ENCODE measurements at places on chromosomes 2 and 18.

- DNase-seq = no peak
These were observed 162.1 kb downstream of the BCL2 start for GRCh38 chr18:63157293-63158011.

DNA sequence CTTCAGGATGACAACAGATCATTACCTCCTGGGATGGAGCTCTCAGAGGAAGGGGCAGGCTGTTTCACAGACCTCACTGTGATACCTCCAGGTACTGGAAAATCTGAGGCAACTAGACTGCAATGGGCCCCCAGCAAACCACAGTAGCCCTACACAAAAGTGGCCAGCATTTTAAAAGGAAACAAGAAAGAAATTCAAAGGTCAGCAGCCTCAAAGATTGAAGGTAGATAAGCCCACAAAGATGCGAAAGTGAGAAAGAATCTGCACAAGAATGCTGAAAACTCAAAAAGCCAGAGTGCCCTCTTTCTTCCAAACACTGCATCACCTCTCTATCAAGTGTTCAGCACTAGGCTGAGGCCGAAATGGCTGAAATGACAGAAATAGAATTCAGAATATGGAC is 499.5 kb upstream of the CHAC2 start:
- no peak for DNase-seq

GRCh38 chr2:9634133-9634532 is 3.3 kb upstream of the YWHAQ start:
- no peak for DNase-seq

GRCh38 chr18:6681331-6681875 is 48.1 kb upstream of the ARHGAP28 start:
- DNase-seq = no peak

DNA sequence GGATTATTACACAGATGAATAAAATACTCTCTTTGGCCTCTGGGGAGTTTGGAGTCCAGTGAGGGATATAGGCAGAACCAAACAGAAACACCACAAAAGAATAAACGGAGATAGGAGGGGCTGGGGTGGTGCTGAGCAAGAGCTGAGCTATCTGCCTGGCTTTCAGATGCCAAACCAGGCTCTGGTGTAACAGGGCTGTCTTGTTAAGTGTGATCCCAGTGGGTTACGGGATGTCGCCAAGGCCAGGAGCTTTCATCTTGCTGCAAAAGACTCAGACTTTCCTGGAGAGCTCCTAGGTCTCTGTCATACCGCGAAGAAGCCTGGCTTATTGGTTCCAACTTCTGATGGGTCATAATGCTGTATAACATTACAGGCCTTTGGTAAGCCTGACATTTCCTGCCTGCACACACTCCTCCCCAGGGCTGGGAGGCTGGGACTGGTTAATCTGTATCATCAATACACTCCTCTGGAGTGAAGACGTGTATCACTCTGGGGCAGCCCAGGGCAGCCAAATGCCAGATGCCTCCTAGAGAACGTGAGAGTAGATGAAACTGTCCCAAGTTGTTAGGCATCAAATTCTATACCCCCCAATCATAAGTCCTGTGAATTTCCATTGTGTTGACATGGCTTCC is 60.5 kb downstream of the STPG4 start:
- DNase-seq = no peak
